Brain pericyte (primary cell): ENCODE measurements at places on chromosomes 12 and 14.

DNA sequence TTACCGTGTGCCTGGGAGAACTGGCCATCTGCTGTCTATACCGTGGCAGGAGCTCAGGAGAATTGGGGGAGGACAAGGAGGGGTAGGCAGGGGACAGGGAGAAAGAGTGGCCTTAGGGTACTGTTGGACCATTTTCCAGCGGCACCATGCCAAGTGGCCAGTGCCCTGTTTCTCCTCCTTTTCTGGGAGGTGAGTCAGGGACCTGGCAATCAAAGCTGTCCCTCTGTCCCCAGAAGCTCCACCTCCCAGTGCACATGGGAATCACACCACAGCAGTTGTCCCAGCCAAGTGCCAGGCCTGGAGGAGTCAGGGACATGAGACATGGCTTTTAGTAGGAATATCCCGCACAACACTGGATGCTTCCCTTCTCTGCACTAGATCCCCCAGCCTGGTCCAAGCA is 118.0 kb downstream of the GCH1 start:
- DNase-seq = no peak

DNA sequence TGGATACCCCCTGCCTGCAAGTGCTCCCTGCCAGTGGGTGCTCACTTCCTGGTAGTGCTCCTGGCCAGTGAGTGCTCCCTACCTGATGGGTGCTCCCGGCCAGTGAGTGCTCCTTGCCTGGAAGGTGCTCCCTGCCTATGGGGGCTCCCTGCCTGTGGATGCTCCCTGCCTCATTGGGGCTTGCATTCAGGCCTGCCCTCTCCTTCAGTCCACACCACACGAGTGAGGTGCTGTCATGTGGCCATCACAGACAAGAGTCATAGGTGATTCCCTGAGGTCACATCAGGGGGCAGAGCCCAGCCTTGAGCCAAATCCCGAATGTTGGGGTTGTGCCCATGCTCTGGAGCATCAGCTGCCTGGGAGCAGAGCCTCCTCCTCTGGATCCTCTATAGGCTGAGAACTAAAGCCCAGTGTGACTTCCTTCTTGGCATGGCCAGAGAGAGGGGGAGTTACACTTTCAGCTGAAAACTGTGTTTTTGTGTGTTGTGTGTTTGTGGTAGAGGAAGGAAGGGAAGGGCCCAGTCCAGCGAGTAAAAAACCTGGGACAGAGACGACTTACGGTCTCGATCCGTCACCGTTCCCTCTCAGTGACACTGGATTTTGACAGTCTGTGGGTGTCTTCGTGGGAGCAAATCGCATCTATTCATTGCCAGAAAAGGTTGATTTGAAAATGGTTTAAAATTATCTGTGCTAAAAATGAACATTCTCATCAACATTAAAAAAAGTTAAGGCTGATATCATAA is 136.0 kb downstream of the ADGRD1 start:
- no peak for DNase-seq

- no peak for DNase-seq
These were observed 27.5 kb downstream of the MMAB start for GRCh38 chr12:109545826-109546225.

DNA sequence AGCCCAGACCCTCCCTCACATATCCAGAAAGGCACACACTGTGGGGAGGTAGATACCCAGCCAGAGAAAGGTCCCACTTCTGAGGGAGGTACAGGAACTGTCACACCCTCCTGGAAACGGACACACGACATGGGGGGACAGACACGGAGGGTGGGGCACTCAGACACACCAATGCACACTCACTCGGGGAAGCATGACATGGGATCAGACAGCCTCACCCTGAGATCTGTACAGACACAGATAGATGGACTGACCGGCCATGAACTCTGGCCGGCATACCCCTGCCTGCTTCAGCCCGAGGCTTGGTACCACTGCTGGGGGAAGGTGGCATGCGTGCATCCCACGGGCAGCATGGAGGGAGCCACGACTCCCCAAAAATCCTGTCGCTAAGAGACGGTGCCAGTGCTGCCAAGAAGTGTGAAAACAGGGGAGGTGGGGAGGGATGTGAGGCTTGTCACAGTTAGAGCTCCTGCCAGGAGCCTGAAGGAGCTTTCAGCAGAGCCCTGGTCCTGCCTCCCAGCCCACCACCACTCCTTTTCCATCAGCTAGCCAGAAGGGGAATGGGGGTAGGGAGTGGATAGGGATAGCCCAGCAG is 571 bp downstream of the CPNE6 start:
- DNase-seq = no peak

DNA sequence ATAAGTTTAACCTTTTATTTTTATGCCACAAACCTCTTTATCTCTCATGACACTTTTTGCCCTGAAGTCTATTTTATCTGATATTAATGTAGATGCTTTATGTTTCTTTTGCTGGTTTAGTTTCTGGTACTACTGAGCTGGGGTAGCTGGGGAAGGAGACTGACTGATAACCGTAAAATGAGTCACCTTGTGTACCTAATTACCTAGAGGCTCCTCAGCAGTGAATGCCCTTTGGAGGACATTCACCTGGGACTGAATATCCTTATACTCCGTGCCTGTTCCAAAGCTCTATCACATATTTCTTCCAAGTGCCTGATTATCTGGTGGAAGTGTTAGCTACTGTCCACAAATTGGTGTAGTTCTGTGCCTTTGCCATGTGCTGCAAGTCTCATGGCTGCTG is 13.9 kb downstream of the ATL1 start:
- DNase-seq = no peak

GRCh38 chr14:32331206-32331605 is 2.1 kb downstream of the AKAP6 start:
- DNase-seq = no peak

- DNase-seq = no peak
These were observed 20.4 kb upstream of the TMEM229B start for GRCh38 chr14:67508956-67509355.

GRCh38 chr14:65336191-65336591 is 76.3 kb upstream of the FUT8 start:
- DNase-seq = no peak

- DNase-seq = no peak
These were observed 125.0 kb upstream of the DYRK2 start for GRCh38 chr12:67523538-67523937.

DNA sequence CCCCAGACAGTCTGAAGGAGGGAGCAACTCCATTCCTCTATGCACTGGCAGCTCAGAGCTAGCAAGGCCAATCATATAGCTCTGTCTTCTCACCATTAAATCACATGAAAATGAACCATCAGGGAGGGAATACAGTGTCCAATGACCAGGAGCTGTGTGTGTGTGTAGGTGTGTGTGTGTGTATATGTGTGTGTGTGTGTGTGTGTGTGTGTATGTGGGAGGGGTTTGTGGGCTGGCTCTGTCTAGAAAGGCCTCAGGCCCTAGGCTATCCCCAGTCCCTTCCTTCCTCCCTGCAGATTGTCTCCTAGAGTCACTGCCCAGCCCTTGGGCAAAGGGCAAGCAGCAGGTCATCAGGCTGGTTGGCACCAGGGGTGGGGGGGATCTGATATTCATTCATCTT is 5.7 kb upstream of the SUSD6 start:
- no peak for DNase-seq

GRCh38 chr14:35669782-35670181 is 135.8 kb downstream of the INSM2 start:
- DNase-seq = no peak

GRCh38 chr12:120356567-120357030 is 12.4 kb downstream of the MSI1 start:
- peak; percentile 17 for DNase-seq

DNA sequence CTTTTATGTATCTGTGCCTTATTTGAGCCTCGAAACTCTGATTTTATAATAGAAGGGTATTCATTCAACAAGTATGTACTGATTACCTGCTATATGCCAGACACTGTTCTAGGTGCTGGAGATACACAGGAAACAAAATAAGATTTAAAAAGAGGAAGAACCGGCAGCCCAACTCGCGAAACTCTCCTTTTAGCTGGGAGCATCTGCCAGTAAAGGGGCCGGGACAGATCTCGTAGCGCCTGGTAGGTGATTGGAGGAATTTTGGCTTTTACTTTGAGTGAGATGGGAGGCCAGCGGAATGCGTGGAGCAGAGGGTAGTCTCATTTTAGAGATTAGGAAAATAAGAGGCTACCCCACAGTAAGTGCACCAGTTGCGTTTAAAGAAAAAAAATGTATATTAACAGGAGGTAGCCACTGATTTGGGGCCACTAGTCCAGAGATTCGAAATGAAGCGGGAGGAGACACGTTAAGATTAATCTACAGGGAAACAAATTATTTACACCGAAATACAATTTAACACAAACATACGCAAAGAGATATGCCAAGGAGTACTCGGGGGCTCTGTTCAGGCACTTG is 520 bp upstream of the MON2 start:
- peak; percentile 18 for DNase-seq

- no peak for DNase-seq
These were observed 344 bp downstream of the LPAR5 start for GRCh38 chr12:6635375-6635855.

GRCh38 chr14:35818346-35819115 is 7.6 kb upstream of the BRMS1L start:
- no peak for DNase-seq

DNA sequence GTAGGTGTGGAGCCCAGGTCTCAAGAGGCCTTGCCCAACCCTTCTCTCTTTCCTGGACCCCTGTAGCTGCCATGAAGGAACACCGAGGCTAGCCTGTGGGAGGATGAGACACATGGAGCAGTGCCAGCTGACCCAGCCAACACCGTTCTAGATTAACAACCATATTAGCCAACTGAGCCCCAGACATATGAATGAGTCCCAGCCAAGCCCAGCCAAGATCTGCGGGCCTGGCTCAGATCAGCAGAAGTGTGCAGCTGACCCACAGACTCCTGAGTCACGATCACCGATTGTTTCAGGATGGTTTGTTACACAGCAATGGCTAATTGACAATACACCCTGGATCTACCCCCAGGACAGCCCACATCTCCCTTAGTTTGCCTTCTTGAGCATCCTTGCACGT is 82.1 kb downstream of the NTF3 start:
- no peak for DNase-seq

DNA sequence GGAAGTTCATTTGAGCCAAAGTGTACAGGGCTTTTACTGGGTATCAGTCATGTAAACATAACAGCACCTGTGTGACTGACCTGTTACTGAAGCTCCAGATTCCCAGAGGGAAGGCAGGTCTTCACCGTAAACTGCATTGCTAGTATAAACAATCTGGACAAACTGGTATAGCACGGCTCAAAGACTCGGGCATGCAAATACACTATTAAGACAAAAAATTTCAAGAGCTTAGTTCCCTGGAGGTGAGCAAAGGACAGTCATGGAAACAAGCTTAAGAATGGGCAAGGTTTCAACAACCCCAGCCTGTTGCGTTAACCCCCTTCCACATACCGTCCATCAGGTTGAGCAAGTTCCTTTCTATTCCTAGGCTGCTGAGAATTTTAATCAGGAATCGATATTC is 9.4 kb downstream of the PARP11 start:
- no peak for DNase-seq

GRCh38 chr14:70008284-70009262 is 129.4 kb downstream of the SMOC1 start:
- DNase-seq = no peak

GRCh38 chr12:2732290-2732689 is 62.5 kb upstream of the FKBP4 start:
- DNase-seq = no peak

DNA sequence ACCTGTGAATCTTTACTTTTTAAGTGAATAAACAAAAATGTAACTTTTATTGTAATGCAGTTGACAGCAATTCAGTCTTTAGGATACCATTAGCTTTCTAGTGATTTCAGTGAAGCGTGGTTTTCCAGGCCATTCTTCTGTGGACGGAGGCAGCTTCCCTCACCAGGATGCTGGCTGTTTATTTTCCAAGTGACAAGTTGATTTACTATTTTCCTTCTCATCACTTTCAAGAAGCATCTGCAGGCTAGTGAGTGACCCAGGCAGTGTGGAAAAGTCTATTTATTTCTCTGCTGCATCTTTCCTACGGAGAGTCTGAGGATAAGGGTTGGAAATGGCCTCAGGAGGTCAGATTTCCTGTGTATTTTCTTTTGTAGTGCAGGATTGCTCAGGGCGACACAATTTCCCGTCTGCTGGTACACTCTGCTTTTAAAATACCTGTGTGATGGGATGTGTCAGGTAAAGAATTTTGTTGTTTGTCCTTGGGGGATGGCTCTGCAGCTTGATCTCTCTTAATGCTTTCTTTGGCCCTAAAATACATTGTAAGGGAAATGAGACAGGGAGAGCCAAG is 467.8 kb downstream of the NRXN3 start:
- DNase-seq = no peak

GRCh38 chr14:92540472-92541048 is 27.0 kb downstream of the RIN3 start:
- DNase-seq = peak; percentile 97

DNA sequence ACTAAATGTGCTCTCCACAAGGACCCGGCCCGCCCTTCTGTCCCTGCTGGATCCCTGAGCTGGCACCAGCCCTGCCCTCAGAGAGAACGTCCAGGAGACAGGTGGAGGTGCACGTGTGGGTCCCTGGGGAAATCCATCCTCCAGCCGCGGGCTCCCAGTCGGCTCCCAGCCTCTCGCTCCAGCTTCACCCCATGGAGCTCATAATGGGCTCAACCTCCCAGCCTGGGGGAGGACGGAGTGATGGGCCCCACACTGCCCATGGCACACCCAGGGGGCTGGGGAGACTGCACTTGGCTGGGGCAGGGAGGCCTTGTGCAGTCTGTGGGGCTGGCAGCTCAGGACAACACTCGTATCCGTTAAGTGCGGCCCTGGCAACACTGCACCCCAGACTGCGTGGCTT is 250.5 kb downstream of the TMEM121 start:
- DNase-seq = no peak

- no peak for DNase-seq
These were observed 47.5 kb upstream of the CNTN1 start for GRCh38 chr12:40644708-40645107.

DNA sequence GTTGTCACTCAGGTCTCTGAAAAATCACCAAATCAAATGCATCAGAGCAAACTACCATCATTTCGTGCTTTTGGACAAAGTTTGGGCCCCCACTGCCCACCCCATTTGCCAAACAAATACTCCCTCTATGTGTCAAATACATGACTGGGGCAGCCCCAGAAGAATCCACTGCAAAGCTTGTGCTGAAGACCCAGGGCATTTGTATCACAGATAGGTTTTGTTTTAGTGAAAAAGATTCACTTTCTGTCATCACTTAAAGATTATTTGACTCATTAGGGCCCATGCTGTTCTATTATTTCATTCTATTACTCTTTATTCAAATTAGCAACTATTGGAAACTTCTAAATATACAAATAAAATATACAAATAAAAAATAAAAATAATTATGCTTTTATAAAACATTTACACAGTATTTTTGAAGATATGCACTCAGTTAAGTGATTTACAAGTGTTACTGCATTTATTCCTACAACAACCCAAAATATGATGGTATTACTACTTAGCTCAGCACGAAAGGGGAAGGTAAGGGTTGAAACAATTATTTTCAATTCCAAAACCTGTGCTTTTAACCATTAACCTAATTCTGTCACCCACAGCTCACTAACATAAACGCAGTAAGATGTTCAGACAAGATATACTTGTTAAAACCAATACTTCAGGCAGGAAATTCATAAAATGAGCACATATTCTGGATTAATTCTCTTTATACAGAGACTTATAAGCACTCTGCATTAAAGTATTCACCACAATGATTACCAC is 36.5 kb downstream of the LRIG3 start:
- no peak for DNase-seq

GRCh38 chr14:67285876-67286452 is 44.7 kb downstream of the PALS1 start:
- DNase-seq = no peak

- peak; percentile 41 for DNase-seq
These were observed 82.1 kb downstream of the AVPR1A start for GRCh38 chr12:63068857-63069442.

- no peak for DNase-seq
These were observed 21.1 kb downstream of the CHGA start for GRCh38 chr14:92943855-92944570.

- no peak for DNase-seq
These were observed 192.3 kb downstream of the DPF3 start for GRCh38 chr14:72701605-72702004.
